Cerebellum (tissue), 4 donors: ENCODE measurements at places on chromosomes 4 and X. TPM values are rescaled to one million over a fixed set of nuclear protein-coding genes. Genes with fewer than 3 reads are reported as not detected.

The DDX53 gene
- not detected for total RNA-seq

The PDCL2 gene
- not detected for total RNA-seq

The UGT2A1 gene
- total RNA-seq: not detected

The FAM133A gene
- total RNA-seq: 1.7 TPM

The PRAF2 gene
- total RNA-seq: 9.0 TPM

- DNase-seq: no peak
Measured at GRCh38 chr4:135238940-135239339, 1037.4 kb upstream of the PABPC4L start.

GRCh38 chr4:170931321-170931720, 841.6 kb upstream of the AADAT start:
- no peak for DNase-seq

DNA sequence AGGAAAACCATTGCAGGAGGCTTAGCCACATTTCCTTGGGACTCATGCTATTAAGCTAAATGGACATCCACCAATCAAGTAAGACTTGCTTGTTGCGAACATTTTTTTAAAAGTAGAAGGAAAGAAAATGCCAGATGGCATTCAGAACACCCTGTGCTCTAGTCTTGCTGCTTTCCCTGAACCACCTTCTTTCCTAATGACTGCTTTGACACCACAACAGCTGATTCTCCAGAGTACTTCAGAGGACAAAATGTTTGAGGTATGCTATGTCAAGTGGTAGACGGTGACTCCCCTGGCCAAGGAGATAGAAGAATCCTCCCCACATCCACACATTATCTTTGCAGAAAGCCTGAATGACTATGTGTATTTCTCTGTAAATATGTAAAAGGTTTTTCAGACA, 65.4 kb downstream of the ANK2 start:
- no peak for DNase-seq

- DNase-seq: no peak
Measured at GRCh38 chr4:36712013-36712412, 430.6 kb downstream of the DTHD1 start.

DNA sequence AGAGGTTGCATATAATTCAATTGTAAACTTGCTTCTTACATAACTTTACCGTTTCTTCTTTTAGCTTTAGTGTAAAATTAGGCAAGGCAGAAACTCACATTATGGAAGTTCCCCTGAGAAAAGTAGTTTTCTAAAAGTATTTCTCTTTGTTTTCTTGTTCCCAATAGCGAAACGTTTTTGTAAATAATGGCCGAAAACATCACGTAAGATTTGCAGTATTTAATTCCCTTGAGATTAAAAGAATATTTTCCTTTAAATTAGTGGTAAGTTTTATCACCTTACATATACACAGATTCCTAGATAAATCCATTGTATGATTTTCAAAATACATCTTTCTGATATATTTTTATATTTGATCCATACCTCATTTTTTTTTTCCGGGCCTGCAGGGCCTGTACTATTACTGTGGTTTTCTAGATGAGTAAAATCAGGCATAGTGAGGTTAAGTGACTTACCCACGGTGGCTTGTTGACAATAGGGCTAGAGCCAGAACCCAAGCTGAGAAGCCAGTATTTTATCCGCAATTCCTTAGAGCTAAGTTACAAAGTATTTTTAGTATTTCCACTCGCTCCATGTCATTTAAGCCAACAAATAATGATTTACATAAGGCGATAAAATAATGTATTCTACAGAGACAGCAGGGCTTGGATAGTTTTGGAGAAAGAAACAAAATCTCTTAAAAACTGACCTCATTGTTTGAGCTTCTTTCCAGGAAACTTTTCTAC, 82.2 kb upstream of the VEGFC start:
- DNase-seq: no peak

- no peak for DNase-seq
Measured at GRCh38 chr4:57410331-57411052, 300.3 kb upstream of the IGFBP7 start.

DNA sequence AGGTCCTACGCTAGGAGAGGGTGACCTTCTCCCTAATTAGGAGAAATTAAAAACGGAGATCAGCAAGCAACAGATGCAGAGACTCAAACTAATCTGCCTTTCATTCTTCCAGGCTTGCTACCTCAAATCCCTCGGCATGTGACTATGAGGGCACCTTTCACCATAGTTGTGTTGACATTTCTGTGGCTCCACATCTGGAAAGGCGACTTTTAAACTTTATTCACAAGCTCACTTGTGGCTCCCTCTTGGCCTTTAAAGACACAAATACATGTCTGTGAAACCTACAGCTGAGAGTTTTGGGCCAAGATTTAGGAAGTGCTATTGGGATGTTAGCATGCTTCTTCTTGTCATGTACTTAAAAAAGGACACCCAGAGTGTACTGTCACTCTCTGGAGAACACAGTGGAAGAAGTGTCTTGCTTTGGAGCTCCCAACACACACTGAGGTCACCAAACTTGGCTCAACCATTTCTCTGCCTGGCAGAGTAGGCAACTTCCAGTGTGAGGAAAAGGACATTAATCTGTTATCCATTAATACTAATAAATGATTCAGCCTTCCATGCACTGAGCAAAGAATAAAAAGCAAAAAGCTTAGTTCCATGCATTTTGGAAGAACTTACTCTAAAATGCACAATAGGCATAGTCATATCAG, 60.1 kb downstream of the LDB2 start:
- DNase-seq: no peak

DNA sequence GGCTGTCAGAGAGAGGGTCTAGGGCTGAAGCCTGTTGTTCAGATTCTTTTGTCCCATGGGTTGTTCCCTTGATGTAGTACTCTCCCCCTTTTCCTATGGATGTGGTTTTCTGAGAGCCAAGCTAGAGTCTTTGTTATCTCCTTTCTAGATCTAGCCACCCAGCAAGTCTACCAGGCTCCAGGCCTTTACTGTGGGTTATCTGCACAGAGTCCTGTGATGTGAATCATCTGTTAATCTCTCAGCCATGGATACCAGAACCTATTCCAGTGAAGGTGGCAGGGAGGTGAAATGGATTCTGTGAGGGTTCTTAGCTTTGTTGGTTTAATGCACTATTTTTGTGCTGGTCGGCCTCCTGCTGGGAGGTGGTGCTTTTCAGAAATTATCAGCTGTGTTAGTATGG, 109.5 kb downstream of the PRR32 start:
- no peak for DNase-seq

- DNase-seq: no peak
Measured at GRCh38 chr4:73450398-73451004, 14.5 kb downstream of the AFP start.

GRCh38 chr4:3287271-3287971, 5.4 kb upstream of the RGS12 start:
- DNase-seq: peak; percentile 62

- no peak for DNase-seq
Measured at GRCh38 chr4:122692641-122693520, 39.6 kb upstream of the BBS12 start.

GRCh38 chr4:15568821-15569220, 86.3 kb downstream of the FBXL5 start:
- no peak for DNase-seq

DNA sequence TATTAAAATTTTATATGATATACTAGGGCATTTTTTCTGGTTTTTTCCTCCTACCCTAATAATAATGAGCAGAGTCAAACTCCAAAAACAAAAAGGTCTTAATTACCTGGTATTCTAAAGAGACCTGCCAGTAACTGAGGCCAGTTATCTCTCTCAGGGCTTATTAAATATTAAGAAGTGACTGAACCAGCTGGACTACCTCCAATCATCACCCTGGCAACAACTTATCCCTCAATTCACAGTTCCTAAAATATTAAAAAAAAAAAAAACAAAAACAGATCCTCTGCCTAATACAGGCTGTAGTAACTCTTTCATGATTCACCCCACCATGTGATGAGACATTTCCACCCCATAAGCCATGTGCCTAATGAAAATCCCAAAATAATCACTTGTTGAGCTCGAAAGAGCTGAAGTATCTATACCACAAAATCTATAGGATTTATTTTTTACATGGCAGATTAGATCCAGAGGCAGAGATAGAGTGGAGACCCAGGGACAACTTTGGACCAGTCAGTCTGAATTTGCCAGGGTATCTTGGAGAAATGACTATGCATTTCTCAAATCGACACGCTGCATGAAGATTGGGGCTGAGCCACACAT, 698.0 kb downstream of the FAT4 start:
- no peak for DNase-seq

- no peak for DNase-seq
Measured at GRCh38 chr4:17670423-17670822, 56.0 kb downstream of the MED28 start.
